ENCODE measurements at places on chromosomes 3 and 15.
A peak's percentile ranks its signal among the peaks of the same experiment; 100 is the strongest.

GRCh38 chr3:115275896-115276295 lies 128.8 kb upstream of the ZBTB20 start:
- no peaks in the 10 kb centered on the region for H3K36me3 ChIP-seq
- DNase-seq, result no peak
- H3K4me1 ChIP-seq, result no peaks in the 10 kb centered on the region
- H3K4me3 ChIP-seq, result no peak overlapping the region
- no peaks in the 10 kb centered on the region for H3K27me3 ChIP-seq

DNA sequence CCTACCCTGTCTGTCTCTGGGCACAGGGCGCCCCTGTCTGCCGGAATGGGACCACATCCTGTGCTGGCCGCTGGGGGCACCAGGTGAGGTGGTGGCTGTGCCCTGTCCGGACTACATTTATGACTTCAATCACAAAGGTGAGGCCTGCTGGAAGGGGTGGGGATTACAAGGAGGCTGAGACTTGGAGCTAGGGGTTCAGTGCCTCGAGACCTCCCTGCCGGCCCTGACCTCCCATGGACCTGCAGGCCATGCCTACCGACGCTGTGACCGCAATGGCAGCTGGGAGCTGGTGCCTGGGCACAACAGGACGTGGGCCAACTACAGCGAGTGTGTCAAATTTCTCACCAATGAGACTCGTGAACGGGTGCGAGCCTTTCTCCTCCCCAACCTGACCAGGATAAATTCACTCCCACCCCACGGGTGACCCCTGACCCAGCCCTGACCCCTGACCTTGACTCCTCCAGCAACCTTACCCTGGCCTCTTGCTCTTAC lies 20.4 kb downstream of the PTH1R start:
- H3K4me3 ChIP-seq, result no peak overlapping the region
- H3K27ac ChIP-seq, result no peak overlapping the region
- H3K27me3 ChIP-seq, result no peaks in the 10 kb centered on the region
- no peaks in the 10 kb centered on the region for H3K4me1 ChIP-seq
- H3K36me3 ChIP-seq, result no peaks in the 10 kb centered on the region

- no peak overlapping the region for H3K4me3 ChIP-seq
- H3K4me1 ChIP-seq, result peaks cover 33% of the 10 kb centered on the region
- H3K27ac ChIP-seq, result peak overlapping the region; percentile 72
- H3K27me3 ChIP-seq, result no peaks in the 10 kb centered on the region
These were observed 96.5 kb downstream of the KCNAB1 start for GRCh38 chr3:156216852-156217251.

DNA sequence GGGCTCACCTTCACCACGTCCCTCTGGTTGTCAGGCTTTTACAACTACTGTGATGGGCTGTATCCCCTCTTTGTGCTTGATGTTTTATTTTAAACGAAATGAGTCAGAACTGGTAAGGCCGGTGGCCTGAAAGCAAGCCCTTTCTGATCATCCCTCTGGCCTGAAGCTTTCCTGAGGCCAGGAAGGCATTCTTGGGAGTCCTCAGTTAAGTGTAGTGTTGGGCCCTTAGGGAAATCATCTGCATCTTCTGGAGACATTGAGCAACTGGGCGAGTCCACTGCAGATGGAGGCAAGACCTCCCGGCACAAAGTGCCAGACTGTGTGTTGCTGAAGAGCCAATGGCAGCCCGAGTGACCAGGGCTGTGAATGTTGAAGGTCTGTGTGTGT lies 33.0 kb upstream of the AMOTL2 start:
- no peaks in the 10 kb centered on the region for H3K4me1 ChIP-seq
- H3K4me3 ChIP-seq, result no peak overlapping the region
- no peak overlapping the region for H3K27ac ChIP-seq
- no peak for DNase-seq

DNA sequence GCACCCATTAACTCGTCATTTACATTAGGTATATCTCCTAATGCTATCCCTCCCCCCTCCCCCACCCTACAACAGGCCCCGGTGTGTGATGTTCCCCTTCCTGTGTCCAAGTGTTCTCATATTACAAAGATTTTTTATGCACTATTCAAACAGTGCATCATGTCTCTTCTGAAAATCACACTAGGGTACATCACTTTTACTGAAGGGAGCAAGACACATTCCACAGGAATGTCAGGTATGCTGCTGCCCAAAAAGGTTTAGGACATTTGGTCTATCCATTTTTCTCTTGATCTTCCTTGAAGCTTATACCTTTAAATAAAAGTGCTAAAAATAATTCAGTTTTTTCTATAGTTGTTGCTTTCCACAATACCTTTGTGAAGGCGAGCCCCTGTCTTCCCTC lies 9.2 kb upstream of the EPHA3 start:
- H3K4me3 ChIP-seq, result no peak overlapping the region
- DNase-seq, result no peak
- no peaks in the 10 kb centered on the region for H3K27me3 ChIP-seq
- no peak overlapping the region for H3K27ac ChIP-seq

DNA sequence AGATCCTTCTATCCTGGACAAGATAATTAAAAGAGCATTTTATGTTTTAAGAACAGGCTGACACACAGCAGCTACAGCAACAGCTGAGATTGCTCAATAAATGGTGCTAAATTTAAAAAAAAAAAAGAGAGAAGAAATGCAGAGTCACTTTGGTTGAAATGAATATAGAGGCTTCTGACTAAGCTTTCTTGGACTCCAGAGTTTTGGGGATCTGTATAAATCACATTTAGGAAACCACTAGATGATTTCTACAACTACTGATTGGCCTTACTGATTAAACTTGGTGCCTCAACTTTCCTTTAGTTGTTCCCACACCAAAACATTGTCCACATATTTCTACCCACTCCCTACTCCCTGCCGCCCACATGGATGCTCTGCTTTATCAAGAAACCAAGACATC lies 132.9 kb upstream of the ZBTB20 start:
- no peaks in the 10 kb centered on the region for H3K36me3 ChIP-seq
- no peaks in the 10 kb centered on the region for H3K4me1 ChIP-seq
- H3K27ac ChIP-seq, result no peak overlapping the region
- no peak for DNase-seq
- no peaks in the 10 kb centered on the region for H3K27me3 ChIP-seq

DNA sequence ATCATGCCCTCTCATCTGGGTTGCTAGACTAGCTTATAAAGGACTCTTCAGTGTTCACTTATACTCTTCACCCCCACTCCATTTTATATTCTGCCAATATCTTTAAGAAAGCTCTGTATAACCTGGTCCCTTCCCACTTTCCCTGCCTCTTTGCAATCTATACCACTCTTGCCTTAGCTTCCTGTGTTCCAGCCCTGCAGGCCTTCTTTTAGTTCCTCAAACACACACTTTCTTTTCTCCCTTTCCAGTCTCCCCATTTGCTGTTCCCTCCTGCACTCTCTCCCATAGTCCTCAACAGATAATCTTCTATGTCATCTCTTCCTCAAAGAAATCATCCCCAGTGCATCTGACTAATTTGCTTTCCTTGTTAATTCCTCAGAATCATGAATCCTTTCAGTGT lies 28.7 kb downstream of the SENP8 start:
- H3K36me3 ChIP-seq, result no peaks in the 10 kb centered on the region
- no peak for DNase-seq
- no peaks in the 10 kb centered on the region for H3K4me1 ChIP-seq
- H3K27ac ChIP-seq, result no peak overlapping the region

GRCh38 chr3:71018799-71019198 lies 564.7 kb downstream of the FOXP1 start:
- H3K4me3 ChIP-seq, result no peak overlapping the region
- peaks cover 4% of the 10 kb centered on the region for H3K36me3 ChIP-seq
- H3K27me3 ChIP-seq, result no peaks in the 10 kb centered on the region
